ENCODE measurements at places on chromosomes 16 and 17.

GRCh38 chr16:57282510-57283213 is 1.8 kb downstream of the PLLP start:
- no peak for DNase-seq

DNA sequence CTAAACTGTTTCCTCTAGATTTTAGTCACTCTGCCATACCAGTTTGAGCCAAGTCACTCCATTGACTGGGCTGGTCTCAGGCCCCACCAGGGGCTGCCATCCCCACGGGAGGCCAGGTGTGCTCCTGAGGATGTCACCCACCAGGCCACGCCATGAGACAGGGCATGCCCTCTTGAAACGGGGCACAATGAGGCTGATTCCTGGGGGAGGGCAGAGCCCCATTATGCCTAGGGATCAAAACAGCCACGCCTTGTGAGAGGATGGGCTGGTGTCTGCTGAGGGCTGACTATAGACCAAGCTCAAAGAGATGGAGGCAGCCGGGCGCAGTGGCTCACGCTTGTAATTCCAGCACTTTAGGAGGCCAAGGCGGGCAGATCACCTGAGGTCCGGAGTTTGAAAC is 21.5 kb downstream of the GINS2 start:
- no peak for DNase-seq

GRCh38 chr16:22862046-22862445 is 48.1 kb downstream of the HS3ST2 start:
- no peak for DNase-seq

DNA sequence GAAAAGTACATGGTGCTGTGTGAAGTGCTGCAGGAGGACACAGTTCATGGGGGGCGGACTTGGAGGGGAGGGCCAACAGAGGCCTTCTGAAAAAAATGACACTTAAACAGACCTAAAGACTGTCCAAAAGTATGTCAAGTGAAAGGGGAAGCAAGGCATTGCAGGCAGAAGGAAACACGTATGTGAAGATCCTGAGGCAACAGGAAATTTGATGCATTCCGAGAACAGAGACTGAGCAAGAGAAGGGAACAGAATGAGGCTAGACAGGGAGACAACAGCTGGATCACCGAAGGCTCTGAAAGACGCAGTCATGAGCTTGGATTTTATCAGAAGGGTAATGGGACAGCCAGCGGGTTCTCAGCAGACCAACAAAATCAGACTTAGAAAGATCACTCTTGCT is 1.1 kb downstream of the IFT20 start:
- DNase-seq: no peak

- no peak for DNase-seq
Observed at GRCh38 chr17:37570527-37571093, 38.6 kb downstream of the SYNRG start.

- no peak for DNase-seq
Observed at GRCh38 chr17:40859536-40859935, 7.5 kb downstream of the KRT12 start.

- DNase-seq: no peak
Observed at GRCh38 chr17:27457731-27458523, 1.7 kb downstream of the KSR1 start.

DNA sequence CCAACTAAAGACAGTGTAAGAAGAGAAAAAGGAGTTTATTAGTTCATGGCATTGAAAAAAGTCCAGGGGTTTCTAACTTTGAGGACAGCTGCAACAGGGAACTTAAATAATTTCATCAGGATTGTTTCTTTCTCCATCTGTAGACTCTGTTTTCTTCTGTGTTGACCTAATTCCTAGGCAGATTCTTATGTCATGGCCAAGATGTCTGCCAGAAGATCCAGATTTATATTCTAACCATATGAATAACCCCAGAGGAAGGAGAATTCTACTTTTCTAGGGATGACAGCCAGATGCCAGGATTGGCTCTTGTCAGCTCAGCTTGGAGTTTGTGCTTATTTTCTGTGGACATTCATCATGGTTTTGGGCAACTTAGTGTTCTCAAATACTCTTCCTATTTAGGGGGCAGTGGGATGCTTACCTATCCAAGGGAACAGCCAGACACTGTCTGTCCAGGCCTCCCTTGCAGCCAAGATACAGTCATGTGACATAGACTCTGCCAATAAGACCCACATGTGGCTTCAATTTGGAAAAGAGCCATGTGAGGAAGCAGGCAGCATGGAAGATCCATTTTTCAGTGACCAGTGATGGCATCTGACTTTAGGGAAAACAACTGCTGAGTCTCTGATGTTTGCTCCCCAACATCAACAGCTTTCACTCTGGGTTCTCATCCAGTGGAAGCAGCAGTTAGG is 18.2 kb downstream of the PCTP start:
- no peak for DNase-seq

DNA sequence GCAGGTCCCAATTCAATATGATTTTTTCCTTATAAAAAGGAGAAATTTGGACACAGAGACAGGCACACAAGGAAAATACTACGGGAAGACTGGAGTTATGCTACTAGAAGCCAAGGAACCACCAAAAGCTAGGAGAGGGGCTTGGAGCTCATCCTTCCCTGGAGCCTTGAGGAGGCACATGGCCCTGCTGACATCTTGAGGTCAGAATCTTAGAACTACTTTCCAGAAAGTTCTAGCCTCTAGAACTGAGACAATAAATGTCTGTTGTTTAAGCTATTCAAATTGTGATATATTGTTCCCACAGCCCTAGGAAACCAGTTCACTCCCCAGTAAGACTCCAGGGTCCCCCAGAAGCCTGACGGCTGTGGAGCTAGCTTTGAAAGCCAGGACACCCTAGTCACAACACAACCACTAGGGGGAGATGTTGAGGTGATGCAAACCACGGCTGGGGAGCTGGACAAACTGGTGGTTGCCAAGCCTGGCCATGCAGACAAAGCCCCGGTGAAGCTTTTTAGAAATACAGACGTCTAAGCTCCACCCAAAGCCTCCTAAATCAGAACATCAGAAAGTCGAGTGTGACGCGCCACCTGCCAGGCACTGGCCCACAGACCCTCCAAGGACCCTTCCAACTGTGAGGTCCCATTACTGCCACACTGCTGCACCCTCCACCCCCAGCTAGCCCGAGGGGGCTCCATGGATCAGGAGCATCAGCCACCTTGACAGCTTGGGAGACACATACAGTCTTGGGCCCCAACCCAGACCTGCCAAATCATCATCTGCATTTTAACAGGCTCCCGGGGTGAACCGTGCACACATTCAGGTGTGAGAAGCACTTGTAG is 106.4 kb downstream of the SLC39A11 start:
- no peak for DNase-seq

GRCh38 chr16:71629278-71630016 is 3.5 kb downstream of the MARVELD3 start:
- DNase-seq: no peak

- peak; percentile 41 for DNase-seq
Observed at GRCh38 chr16:30032083-30032819, 1.2 kb upstream of the TLCD3B start.

DNA sequence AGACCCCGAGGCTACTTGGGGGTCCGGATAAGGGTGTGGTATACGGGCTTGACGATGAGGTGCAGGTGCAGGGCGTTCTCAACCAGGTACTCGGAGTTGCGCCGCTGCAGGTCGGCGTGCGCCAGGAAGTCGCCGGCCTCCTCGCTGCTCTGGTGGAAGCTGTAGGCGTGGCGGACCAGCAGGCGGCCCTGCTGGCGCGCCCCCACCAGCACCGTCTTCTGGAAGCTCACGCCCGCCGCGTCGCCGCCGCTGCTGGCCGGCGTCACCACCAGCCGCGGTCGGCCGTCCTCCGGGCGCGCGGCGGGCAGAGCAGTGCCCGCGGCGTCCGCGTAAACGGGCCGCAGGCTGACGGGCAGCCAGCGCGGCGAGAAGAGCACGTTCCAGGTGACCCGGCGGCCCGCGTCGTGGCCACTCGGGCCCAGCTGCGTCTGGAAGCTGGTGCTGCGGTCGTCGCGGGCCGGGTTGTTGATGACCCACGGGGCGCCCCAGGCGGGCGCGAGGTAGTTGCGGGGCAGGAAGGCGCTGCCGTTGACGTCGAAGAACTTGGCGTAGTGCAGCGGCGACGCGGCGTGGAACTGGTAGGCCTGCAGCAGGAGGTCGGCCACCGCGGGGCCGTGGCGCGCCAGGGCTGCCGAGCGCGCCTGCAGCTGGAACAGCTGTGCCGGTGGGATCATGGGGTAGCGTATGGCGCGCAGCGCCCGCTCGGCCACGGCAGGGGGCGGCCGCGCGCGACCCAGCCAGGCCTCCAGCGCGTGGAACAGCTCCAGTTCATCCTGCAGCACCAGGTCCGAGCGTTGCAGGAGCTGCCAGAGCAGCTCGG is 4.8 kb downstream of the BTBD17 start:
- no peak for DNase-seq

DNA sequence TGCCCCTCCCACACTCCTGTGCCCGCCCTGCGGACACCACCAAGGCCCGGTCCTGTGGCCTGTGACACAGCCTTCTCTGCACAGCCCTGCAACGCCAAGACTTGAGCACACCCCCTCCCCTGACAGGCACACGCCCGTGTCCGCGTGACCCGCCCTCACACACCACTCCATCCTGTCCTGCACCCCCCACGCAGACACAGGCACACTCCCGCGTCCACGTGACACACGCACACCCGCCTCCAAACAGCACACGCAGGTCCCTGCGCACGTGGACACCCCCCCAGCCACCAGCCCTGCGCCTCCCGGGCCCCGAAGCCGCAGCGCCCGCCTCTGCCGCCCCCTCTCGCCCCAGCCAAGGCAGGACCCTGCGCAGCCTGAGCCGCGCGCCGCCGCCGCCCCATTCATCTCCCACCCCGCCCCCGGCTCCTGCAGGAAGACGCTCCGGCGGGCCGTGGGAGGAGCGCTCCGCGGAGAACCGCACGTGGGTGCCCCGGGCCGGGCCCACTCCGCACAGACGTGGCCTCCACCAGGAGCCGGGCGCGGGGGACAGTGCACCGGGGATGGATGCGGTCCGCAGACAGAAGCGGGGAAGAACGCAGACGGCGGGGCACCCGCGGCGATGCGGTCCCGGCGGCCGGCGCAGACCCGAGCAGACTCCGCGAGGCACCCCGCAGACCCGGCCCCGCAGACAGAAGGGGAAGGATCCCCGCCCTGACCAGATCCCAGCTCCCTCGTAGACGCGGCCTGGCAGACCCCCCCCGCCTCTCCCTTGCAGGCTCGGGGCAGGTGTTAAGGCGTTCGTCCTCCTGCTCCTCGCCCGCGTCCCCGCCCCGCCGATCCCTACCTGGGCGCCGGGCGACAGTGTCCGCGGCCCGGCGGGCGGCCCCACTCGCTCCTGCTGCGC is 506 bp downstream of the CAMKK1 start:
- peak; percentile 88 for DNase-seq

GRCh38 chr17:3276126-3276525 is 22.0 kb downstream of the OR3A1 start:
- DNase-seq: no peak

DNA sequence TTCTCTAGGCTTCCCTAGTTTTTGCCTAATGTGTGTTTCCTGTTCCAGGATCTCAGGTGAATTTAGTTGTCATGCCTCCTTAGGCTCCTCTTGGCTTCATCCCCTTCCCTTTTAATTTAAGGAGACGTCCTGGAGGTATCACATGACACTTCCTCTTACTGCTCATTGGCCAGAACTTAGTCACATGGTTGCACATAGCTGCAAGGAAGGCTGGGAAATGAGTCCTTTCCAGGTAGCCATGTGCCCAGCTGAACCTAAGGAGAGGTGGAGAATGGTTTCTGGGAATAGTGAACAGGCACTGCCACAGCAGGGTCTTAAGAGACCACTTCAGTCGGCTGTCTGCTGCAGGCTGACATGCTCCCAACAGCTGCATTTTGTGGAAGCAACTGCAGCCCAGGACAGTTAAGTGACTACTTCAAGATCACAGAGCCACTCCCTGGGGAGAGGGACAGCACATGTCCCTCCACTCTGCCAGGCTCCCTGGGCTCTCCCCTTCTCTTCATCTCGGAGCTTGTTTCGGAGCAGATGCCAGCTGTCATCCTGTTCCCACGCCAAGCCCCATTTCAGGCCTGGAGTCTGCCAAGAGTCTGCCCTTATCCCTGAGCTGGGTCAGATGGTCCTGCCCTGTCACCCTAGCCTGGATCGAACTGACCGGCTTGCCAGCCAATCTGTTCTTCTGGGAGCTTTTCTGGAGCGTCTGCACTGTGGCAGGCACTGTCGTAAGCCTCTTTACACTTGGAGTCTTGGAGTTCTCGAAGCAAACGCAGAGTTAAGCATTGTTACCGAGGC is 81.4 kb upstream of the FOXF1 start:
- DNase-seq: no peak

GRCh38 chr16:82580298-82580890 is 46.4 kb upstream of the CDH13 start:
- no peak for DNase-seq

- peak; percentile 55 for DNase-seq
Observed at GRCh38 chr17:3012926-3013581, 50.4 kb downstream of the OR1D5 start.

DNA sequence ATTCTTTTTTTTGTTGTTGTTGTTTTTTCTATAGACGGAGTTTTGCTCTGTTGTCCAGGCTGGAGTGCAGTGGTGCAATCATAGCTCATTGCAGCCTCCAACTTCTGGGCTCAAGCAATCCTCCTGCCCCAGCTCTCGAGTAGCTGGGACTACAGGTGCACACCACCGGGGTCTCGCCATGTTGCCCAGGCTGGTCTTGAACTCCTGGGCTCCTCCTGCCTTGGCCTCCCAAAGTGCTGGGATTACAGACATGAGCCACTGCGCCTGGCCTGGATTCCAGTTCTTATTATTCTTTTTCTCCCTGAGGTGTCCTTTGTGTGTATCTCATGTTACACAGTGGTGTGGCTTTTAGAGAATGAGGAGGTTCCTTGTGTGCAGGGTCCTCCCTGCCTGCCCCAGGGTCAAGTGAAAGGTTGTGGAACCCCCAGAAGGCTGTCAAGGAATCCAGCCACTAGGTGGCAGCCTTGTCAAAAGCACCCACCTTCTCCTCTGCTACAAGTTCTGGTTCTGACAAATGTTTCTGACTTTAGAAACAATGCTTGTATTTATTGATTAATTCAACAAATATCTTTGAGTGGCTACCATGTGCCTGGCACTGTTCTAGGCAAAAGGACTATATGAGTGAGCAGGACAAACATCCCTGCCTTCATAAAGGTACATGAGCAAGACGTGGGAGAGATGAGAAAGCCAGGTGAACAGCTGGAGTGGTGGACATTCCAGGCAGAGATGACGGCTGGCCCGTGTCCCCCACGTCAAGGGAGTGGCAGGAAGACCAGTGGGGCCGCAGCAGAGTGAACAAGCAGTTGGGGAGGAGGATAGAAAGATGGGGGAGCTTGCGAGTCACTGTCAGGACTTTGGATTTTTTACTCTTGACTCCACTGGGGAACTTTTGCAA is 112.4 kb downstream of the SPECC1 start:
- DNase-seq: peak; percentile 67

DNA sequence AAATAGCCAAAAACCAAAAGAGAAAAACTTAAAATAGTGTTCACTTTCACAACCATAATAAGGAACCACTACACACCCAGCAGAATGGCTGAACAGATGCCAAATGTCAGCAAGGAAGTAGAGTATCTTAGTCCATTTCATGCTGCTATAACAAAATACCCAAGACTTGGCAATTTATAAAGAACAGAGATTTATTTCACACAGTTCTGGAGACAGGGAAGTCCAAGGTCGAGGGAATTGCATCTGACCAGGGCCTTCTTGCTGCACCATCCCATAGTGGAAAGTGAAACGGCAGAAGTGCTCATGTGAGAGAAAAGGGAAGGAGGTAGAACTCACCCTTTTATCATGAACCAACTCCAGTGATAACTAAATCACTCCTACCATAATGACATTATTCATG is 33.8 kb upstream of the CCL22 start:
- no peak for DNase-seq

- no peak for DNase-seq
Observed at GRCh38 chr17:35295686-35296085, 52.8 kb downstream of the SLFN5 start.

- DNase-seq: no peak
Observed at GRCh38 chr16:10787304-10787703, 31.3 kb downstream of the TVP23A start.

All from naive thymus-derived CD8-positive, alpha-beta T cell (primary cell).